Naive thymus-derived CD4-positive, alpha-beta T cell (primary cell): ENCODE measurements at places on chromosomes 5 and 9. TPM values are rescaled to one million over a fixed set of nuclear protein-coding genes. Genes with fewer than 3 reads are reported as not detected.

- H3K4me3 ChIP-seq, result no peak overlapping the region
- H3K4me1 ChIP-seq, result no peaks in the 10 kb centered on the region
- H3K27ac ChIP-seq, result no peak overlapping the region
- H3K27me3 ChIP-seq, result no peaks in the 10 kb centered on the region
- DNase-seq, result no peak
Measured at GRCh38 chr9:123406691-123407216, 50.8 kb downstream of the CRB2 start.

DNA sequence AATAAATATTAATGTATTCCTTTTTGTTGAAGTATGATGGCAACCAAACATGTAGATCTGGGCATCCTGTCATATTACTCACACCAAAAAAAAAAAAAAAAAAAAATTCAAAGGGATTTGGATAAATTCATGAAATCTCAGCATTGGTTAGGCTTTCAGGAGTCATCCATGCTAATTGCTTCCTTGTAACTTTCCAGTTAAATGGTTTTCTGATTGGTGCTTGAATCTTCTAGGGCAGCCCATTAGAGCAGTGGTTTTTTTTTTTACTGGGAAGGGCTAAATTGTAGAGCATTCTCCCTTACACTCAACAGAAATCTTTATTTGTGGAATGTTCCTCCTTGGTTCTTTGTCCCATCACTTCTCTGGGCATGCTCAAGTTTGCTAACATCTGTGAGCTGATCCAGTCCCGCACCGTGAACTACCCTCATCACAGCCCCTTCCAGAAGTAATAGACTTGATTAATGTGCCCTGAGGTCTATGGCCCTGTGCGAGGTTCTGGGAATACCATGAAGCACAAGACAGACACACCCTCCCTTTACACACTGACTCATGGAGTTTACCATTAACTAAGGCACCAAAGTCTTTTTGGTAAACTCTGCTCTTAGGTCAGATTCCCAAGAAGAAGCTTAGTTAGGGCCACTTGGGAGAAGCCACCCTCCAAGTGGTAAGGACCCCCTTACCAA lies 56.0 kb downstream of the RGS3 start:
- no peaks in the 10 kb centered on the region for H3K27me3 ChIP-seq
- H3K27ac ChIP-seq, result peak overlapping the region; percentile 74
- no peak for DNase-seq
- H3K4me3 ChIP-seq, result peak overlapping the region; percentile 45
- no peaks in the 10 kb centered on the region for H3K36me3 ChIP-seq

GRCh38 chr9:122820490-122820845 lies 7.9 kb downstream of the PDCL start:
- peaks cover 11% of the 10 kb centered on the region for H3K4me1 ChIP-seq
- H3K36me3 ChIP-seq, result peaks cover 49% of the 10 kb centered on the region
- DNase-seq, result no peak
- H3K4me3 ChIP-seq, result no peak overlapping the region

- H3K27ac ChIP-seq, result no peak overlapping the region
- H3K36me3 ChIP-seq, result no peaks in the 10 kb centered on the region
- H3K4me1 ChIP-seq, result no peaks in the 10 kb centered on the region
- no peak overlapping the region for H3K4me3 ChIP-seq
- H3K27me3 ChIP-seq, result no peaks in the 10 kb centered on the region
Measured at GRCh38 chr5:163535290-163535689, 29.9 kb downstream of the MAT2B start.

DNA sequence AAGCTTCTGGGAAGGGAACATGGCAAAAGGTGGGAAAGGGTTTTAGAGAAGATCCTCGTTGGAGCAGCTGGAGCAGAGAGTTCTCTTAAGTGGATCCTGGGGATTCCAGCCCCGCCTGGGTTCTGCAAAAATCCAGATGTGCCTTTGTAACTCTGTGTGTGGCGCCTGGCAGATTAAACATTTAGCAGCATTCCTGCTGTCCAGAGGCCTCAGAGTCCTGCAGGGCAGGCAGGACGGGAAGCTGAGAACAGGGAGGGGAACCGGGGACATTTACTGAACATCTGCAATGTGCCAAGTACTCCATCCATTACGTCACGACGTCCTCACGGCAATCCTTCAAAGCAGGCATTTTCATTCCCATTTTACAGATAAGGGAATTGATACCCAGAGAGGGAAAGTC lies 6.0 kb downstream of the EIF4E1B start:
- no peaks in the 10 kb centered on the region for H3K36me3 ChIP-seq
- H3K27me3 ChIP-seq, result peaks cover 9% of the 10 kb centered on the region
- no peak overlapping the region for H3K4me3 ChIP-seq

GRCh38 chr5:172540099-172540870 lies 86.0 kb upstream of the SH3PXD2B start:
- H3K27me3 ChIP-seq, result no peaks in the 10 kb centered on the region
- no peak overlapping the region for H3K4me3 ChIP-seq
- no peaks in the 10 kb centered on the region for H3K36me3 ChIP-seq
- H3K4me1 ChIP-seq, result no peaks in the 10 kb centered on the region

GRCh38 chr9:76697554-76697953 lies 66.7 kb upstream of the PCA3 start:
- no peak for DNase-seq
- H3K27me3 ChIP-seq, result no peaks in the 10 kb centered on the region
- no peak overlapping the region for H3K27ac ChIP-seq
- H3K4me3 ChIP-seq, result no peak overlapping the region

GRCh38 chr9:130453487-130453886 lies 8.7 kb downstream of the ASS1 start:
- H3K4me1 ChIP-seq, result no peaks in the 10 kb centered on the region
- no peak overlapping the region for H3K4me3 ChIP-seq
- H3K27ac ChIP-seq, result no peak overlapping the region
- H3K27me3 ChIP-seq, result no peaks in the 10 kb centered on the region

GRCh38 chr5:13325765-13326164 lies 618.7 kb downstream of the DNAH5 start:
- H3K4me1 ChIP-seq, result no peaks in the 10 kb centered on the region
- H3K36me3 ChIP-seq, result no peaks in the 10 kb centered on the region
- no peak overlapping the region for H3K27ac ChIP-seq
- H3K27me3 ChIP-seq, result no peaks in the 10 kb centered on the region
- no peak overlapping the region for H3K4me3 ChIP-seq
- DNase-seq, result no peak

GRCh38 chr5:157793301-157793700 lies 49.8 kb downstream of the LSM11 start:
- H3K36me3 ChIP-seq, result peaks cover 42% of the 10 kb centered on the region
- H3K4me1 ChIP-seq, result no peaks in the 10 kb centered on the region
- no peak for DNase-seq

DNA sequence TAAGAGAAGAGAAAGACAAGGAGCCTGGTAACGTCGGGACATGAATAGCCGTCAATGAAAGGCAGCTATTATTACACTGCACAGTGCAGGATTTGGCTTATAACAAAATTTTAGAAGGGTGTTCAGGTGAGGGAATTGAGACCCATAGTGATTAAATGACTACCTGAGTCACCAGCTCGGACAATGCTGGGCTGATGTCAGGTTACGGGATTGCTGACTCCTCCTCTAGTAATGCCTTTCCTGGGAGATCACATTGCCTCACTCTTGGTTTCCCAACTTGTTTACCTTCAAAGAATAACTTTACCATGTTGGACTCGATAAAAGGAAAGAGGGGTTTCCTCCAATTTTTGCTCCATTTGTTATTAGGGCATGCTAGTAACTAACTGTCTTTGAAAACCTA lies 132.6 kb downstream of the GHR start:
- H3K4me3 ChIP-seq, result no peak overlapping the region
- no peaks in the 10 kb centered on the region for H3K27me3 ChIP-seq
- no peaks in the 10 kb centered on the region for H3K4me1 ChIP-seq
- H3K36me3 ChIP-seq, result no peaks in the 10 kb centered on the region
- no peak for DNase-seq

DNA sequence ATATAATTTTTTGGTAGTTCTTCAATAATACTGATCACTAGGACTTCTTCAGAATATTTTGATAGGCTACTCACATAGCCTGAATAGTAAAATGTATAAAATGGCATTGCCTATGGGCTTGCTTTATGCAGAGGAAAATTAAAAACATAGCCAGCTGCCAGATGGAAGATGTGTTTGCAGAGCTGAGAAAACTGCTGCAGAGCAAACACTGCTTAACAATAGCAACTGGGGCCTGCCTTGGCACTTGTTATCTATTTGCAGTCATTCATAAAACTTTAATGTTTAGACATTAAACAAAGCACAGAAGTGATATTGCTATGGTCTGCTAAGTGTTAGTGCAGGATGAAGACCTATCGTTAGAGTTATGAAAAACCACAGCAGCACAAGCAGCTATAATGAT lies 151.5 kb upstream of the SMC2 start:
- no peak for DNase-seq
- H3K4me1 ChIP-seq, result no peaks in the 10 kb centered on the region
- no peak overlapping the region for H3K4me3 ChIP-seq
- no peak overlapping the region for H3K27ac ChIP-seq
- H3K36me3 ChIP-seq, result no peaks in the 10 kb centered on the region
- H3K27me3 ChIP-seq, result no peaks in the 10 kb centered on the region

DNA sequence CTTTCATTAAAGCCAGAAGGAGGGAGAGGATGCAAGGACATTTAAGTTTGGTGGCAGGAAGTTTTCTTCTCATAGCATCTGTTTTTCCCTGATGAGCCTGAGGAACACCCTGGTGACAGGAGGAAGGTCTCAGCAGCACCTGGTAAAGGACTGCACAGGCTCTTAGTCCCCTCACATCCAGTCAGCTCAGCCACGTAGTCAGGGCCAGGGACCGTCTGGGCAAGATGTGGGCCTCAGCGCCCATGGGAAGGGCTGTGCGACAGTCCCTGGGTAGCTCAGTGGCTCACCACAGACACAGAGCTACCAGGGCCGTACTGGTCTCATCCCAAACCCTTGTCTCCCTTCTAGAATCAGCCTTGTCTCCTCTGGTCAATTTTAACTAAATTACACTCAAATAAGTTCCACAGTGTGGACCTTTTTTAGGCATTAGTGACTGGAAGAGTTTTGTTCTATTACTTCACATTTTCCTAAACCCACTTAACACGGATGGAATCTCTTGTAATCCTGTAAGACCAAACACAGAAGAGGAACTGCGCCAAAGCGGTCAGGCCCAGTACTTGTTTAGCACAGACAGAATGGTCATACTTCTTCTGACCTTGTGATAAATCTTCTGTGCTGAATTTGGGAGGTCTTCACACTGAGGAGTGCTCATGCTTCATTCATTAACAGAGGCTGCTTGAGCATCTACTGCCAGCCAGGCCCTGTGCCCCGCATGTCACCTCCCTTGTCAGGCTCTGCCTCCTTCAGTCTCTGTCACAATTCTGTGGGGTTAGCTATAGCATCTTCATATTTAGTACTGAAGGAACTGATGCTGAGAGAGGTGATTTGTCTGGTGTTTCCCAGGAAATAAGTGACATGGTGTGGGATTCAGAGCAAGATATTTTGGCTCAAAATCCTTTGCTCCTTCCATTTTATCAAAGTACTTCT lies 91.4 kb downstream of the ANGPTL2 start:
- H3K27me3 ChIP-seq, result no peaks in the 10 kb centered on the region
- no peak overlapping the region for H3K27ac ChIP-seq
- H3K36me3 ChIP-seq, result no peaks in the 10 kb centered on the region
- H3K4me3 ChIP-seq, result no peak overlapping the region
- DNase-seq, result no peak
- no peaks in the 10 kb centered on the region for H3K4me1 ChIP-seq

GRCh38 chr9:100515578-100516494 lies 42.9 kb downstream of the TMEFF1 start:
- H3K27ac ChIP-seq, result no peak overlapping the region
- no peak overlapping the region for H3K4me3 ChIP-seq
- no peaks in the 10 kb centered on the region for H3K27me3 ChIP-seq
- no peak for DNase-seq
- no peaks in the 10 kb centered on the region for H3K4me1 ChIP-seq
- no peaks in the 10 kb centered on the region for H3K36me3 ChIP-seq

- H3K27me3 ChIP-seq, result no peaks in the 10 kb centered on the region
- no peaks in the 10 kb centered on the region for H3K4me1 ChIP-seq
- H3K27ac ChIP-seq, result no peak overlapping the region
- DNase-seq, result no peak
- no peak overlapping the region for H3K4me3 ChIP-seq
Measured at GRCh38 chr9:103193992-103194391, 198.9 kb downstream of the CYLC2 start.

GRCh38 chr9:34985311-34985899 lies 4.1 kb upstream of the DNAJB5 start:
- H3K4me3 ChIP-seq, result no peak overlapping the region
- no peaks in the 10 kb centered on the region for H3K27me3 ChIP-seq
- DNase-seq, result peak; percentile 51
- H3K4me1 ChIP-seq, result peaks cover 23% of the 10 kb centered on the region
- H3K36me3 ChIP-seq, result no peaks in the 10 kb centered on the region

DNA sequence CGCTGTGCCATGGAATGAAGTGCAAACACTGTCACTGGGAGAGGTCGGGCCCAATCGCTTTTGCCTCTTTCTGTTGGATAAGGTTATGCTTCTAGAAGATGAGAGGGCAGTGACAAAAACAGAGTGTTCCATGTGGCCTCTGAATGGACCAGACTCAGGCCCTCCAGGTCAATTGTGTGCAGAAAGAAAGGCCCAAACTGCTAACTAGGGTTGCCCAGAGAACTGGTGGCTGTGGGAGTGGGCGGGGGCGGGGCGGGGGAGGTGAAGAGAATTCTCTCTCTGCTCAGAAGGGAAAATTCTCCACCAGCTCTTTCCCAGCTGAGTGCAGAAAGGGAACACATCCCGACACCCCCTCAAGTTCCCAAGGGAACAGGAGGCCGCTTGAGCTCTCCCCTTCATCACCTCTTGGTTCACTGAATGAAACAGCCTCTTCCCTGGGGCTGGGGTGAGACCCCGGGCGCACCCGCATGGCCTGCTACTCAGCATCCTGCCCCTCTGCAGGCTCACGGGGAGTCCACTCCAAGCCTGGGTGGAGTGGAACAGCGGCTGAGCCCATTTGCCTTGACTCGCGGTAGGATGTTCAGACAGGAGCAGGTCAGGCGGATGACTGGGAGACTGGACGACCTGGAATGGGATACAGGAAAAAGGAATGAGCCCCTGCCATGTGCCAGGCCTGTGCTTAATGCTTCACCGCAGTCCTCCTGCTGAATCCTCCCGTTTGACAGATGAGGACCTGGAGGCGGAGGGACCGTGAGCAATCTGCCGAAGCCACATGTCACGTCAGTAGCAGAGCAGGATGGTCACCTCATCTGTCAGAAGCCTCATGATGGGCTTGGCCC lies 93.8 kb upstream of the FANCC start:
- no peak overlapping the region for H3K27ac ChIP-seq
- no peak overlapping the region for H3K4me3 ChIP-seq
- no peaks in the 10 kb centered on the region for H3K27me3 ChIP-seq
- DNase-seq, result no peak
- no peaks in the 10 kb centered on the region for H3K4me1 ChIP-seq

GRCh38 chr5:6711409-6712141 lies 1.7 kb upstream of the TENT4A start:
- H3K36me3 ChIP-seq, result no peaks in the 10 kb centered on the region
- H3K27me3 ChIP-seq, result no peaks in the 10 kb centered on the region
- peaks cover 13% of the 10 kb centered on the region for H3K4me1 ChIP-seq

RETREG1 gene
- total RNA-seq, result 47.4 TPM

LCN12 gene
- total RNA-seq, result 0.89 TPM

MEIKIN gene
- 1.6 TPM for total RNA-seq

ANKRD31 gene
- 0.18 and 0.29 TPM in 2 replicates for total RNA-seq

ZCCHC9 gene
- total RNA-seq, result 27.5 TPM

EIF4E1B gene
- not detected in 2 replicates for total RNA-seq

CCNH gene
- total RNA-seq, result 57.5 and 58.6 TPM in 2 replicates

CD180 gene
- 0.65 TPM for total RNA-seq
